Fibroblast of villous mesenchyme (primary cell): ENCODE measurements at places on chromosomes 1 and 21.
A peak's percentile ranks its signal among the peaks of the same experiment; 100 is the strongest.

GRCh38 chr1:224629965-224630364 lies 13.8 kb downstream of the CNIH3 start:
- no peak for DNase-seq

DNA sequence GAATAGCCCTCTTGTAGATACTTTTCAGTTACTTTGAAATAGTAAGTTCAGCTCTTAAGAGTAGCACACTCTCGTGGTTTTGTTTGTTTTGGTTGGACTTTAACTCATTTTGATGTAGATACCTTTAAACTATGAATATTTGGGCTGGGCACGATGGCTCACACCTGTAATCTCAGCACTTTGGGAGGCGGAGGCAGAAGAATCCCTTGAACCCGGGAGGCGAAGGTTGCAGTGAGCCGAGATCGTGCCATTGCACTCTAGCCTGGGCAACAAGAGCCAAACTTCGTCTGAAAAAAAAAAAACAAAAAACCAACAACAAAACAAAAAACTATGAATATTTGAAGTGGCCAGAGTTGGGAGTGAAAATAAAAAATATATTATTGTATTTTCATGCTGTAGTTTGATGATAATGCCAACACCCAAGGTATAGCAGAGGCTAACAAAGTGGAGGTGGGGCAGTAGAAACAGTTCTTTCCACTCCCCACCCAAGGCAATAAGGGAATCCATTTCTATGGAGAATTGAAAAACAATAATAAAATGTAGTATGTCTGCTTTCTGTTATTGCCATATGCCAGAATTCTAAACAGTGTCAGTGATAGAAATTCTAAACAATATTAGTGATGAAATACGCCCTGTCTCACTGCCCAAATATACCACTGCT lies 1.7 kb downstream of the ZNF326 start:
- no peak for DNase-seq

GRCh38 chr1:243798726-243799125 lies 51.3 kb downstream of the AKT3 start:
- DNase-seq = peak; percentile 53

DNA sequence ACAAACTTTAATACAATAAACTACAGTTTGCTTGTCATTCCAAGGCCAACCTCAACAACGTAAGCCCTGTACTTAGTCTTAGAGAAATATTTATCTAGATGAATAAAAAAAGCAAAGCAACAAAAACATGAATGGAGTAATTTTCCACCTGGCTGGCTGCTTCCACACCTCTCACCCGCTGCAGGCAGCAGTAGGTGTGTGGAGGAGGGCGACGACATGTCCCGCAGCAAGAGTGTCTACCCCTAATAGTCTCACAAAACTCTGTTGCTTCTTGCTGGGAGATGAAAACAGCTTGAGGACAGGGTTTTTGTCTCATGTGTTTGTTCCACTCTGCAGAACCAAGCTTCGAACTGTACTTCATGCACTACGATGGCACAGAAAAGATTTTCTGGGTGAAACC lies 48.8 kb upstream of the IGSF5 start:
- DNase-seq = no peak

DNA sequence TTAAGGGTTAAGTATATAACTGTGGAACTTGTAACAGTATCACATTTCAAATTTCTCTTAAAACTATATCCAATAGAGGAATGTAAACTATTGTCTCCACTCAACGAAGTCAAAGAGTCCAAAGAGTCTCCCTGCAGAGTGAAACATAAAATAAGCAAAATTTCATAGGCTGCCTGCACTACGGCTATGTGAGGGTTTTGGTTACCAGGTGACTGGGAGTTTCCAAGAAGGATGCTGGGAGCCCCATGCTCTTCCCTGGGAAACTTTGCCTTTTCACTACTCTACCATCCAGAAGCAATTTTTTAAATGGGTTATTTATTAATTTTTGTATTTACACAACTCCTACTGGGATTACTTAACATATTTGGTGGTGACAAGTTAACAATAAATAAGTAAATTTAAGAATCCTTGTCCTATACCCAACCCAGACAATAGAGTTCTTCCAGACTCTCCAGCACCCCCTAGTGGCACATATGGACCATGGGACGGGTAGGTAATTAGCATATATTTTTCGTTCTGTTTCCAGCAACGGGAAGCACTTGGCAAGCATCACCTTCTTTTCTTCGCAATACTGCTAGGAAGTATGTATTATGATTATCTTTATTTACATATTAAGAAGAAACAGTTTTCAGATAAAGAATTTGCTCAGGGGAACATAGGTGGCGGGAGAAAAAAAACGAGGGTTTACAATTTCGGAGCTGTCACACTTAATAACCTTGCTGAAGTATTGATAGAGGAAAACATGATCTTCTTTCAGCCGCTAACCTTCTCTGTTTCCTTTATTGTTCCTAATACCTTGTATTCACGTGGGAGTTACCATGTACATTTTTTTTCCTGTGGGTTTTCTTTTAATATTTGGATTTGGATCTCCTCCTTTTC lies 3.5 kb downstream of the FMO2 start:
- peak; percentile 73 for DNase-seq

- DNase-seq = no peak
Measured at GRCh38 chr1:178973652-178974101, 52.0 kb upstream of the FAM20B start.

DNA sequence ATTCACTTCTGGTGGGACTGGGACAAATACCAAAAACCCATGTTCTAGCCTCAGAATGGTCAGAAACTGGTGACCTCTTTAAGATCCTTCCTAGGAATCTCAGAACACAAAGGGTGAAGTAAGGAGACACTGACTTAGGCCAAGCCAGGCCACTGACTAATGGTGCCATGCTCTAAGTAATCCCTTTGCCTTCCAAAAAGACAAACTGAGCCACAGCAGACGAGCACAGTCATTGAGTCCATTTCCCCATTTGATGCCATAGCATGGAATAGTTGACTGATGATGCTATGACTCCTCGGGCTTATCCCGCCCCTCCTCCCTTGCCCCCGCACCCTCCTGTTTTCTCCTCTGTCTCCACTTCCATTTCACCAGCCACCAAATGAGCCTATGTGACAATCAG lies 145.8 kb upstream of the ZNF648 start:
- no peak for DNase-seq

DNA sequence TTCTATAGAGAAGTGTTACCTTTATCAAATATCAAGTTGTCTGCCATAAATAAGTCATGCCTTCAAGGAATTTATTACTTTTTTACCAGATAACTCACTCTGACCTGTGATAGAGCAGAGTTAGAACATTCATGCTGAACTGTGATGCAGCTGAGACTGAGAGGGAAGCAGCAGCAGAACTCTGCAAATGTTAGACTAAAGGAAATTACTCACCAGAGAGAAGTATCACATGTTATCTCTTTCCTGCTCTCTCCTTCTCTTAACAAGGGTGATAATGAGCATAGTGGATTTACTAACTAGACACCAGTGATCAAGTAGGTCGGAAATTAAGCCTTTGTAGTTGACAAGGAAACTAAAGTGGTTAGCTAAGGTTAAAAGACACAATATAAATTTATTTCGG lies 181.6 kb downstream of the RASAL2 start:
- DNase-seq = peak; percentile 38

DNA sequence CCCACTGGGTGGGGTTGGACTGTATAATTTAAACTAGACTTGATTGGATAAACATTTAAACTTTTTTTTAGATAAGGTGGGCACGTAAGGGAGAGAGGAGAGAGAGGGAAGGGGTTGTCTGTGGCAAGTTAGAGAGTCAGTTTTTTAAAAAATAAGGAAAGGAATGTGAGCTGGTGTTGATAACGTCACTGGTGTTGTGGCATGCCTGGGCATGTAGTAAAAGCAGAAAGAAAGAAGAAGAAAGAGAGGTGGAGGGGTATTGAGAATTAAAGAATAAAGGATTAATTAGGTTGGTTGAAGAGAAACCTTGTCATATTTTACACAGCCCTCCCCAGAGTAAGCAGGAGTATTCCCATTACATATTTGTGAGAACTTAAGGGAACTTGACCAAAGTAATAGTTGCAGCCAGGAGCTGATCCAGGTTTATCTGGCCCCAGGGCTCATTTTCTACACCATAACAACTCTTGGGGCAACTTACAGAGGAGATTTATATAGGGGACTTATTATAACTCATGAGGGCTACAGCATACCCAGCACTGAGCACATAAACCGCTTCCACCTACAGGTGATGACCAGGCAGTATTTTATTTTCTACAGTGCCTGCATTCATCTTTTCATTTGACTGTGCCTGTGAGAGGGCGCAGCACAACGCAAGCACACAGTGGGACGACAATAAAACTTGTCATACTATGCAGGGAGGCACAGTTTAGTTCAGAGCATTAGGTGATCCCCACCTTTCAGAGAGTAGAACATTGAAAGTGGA lies 70.2 kb downstream of the CCDC30 start:
- DNase-seq = peak; percentile 16

- DNase-seq = no peak
Measured at GRCh38 chr1:29991815-29992214, 731.6 kb downstream of the MATN1 start.

DNA sequence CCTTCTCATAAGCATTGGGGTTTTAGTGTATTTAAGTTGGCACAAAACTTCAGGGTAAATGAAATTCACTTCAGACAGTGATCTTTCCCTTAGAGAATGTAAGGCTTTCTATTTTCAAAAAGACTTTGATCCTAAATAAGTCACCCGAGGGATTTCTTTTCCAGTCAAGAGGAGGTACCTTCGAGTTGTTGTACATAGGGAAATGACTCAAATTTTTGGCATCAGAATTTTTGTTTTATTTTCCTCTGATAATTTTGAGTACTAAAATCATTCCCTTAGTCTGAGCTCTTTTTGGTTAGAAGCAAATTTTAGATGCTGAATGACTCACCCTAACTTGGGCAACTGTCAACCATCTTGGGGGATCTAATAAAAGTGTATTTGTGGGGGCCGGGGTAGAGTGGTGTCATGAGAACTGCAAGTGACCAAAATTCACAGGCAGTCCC lies 193.9 kb downstream of the DHRS3 start:
- DNase-seq = peak; percentile 56

GRCh38 chr1:9100471-9101043 lies 28.3 kb downstream of the GPR157 start:
- peak; percentile 48 for DNase-seq
